ENCODE measurements at places on chromosomes 2 and 18. TPM values are rescaled to one million over a fixed set of nuclear protein-coding genes. Genes with fewer than 3 reads are reported as not detected.

The AUP1 gene
- total RNA-seq, result 83.1 TPM

The ASB18 gene
- not detected for total RNA-seq

The CHRNA1 gene
- total RNA-seq, result not detected

The LONRF2 gene
- total RNA-seq, result 2.5 TPM

DNA sequence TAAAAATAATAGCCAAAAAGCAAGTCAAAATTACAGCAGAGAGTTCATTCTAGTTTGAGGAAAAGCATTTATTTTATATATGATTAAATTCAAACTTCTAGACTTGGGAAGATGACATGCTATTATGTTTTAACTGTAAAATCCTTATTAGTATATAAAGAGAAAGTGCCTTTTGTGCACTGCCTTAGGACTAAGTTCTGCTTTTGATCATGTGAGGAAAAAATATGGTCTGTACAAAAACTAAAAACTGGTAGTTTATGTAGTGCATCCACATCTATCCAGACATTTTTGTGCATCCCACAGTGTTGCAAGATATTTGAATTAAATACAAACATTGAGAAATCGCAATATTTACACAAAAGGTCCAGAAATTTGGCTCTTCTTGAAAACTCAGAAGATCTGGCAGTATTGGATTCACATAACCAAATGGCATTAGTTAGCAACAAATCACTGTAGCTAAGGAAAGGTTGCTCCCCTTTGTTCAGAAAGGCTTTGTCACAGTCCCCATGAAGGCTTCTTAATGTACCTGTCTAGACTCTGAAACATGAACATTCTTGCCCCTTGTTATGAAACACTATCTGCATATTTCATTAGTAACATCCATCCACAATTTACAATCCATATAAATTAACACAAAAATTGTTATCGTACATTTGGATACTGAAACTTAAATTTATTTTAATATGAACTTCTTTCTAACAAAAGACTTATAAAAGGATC, 2.2 kb downstream of the MMADHC start:
- H3K27me3 ChIP-seq, result no peaks in the 10 kb centered on the region
- peaks cover 23% of the 10 kb centered on the region for H3K4me1 ChIP-seq
- no peak overlapping the region for H3K27ac ChIP-seq
- no peak for DNase-seq
- H3K36me3 ChIP-seq, result peaks cover 26% of the 10 kb centered on the region

- H3K27me3 ChIP-seq, result no peaks in the 10 kb centered on the region
- no peak overlapping the region for H3K4me3 ChIP-seq
- no peaks in the 10 kb centered on the region for H3K36me3 ChIP-seq
- H3K4me1 ChIP-seq, result no peaks in the 10 kb centered on the region
- H3K27ac ChIP-seq, result no peak overlapping the region
- DNase-seq, result no peak
Observed at GRCh38 chr2:17272652-17273525, 245.4 kb downstream of the RAD51AP2 start.

- H3K4me1 ChIP-seq, result no peaks in the 10 kb centered on the region
- no peak overlapping the region for H3K27ac ChIP-seq
- no peaks in the 10 kb centered on the region for H3K36me3 ChIP-seq
- no peaks in the 10 kb centered on the region for H3K27me3 ChIP-seq
Observed at GRCh38 chr18:25590456-25590855, 238.5 kb upstream of the ZNF521 start.

- no peak for DNase-seq
- H3K27ac ChIP-seq, result no peak overlapping the region
- H3K4me3 ChIP-seq, result no peak overlapping the region
- H3K4me1 ChIP-seq, result no peaks in the 10 kb centered on the region
- no peaks in the 10 kb centered on the region for H3K36me3 ChIP-seq
Observed at GRCh38 chr2:120881981-120882788, 146.5 kb downstream of the GLI2 start.

GRCh38 chr2:163637871-163638270, 97.9 kb downstream of the FIGN start:
- no peak for DNase-seq
- no peak overlapping the region for H3K27ac ChIP-seq
- no peaks in the 10 kb centered on the region for H3K36me3 ChIP-seq
- no peak overlapping the region for H3K4me3 ChIP-seq

DNA sequence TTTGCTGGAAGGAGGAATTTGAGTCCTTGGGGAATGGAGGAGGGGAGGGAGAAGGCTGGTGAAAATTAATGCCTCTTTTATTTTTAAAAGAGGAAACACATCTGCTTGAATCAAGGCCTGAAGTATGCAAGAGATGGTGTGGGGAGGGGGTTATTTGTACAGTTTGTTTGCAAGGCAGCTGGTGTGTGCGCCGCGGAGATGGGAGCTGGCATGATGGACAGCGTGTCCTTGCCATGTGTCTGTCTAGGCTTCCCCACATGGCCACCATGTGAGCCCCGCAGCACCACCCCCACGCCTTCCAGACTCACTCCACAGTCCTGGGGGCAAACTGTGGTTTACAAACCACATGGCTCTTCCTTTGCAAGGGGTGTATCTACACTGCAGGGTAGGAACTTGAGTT, 154.8 kb upstream of the APCDD1 start:
- H3K27ac ChIP-seq, result no peak overlapping the region
- no peak for DNase-seq
- no peaks in the 10 kb centered on the region for H3K4me1 ChIP-seq
- no peaks in the 10 kb centered on the region for H3K27me3 ChIP-seq
- no peaks in the 10 kb centered on the region for H3K36me3 ChIP-seq

GRCh38 chr2:2291500-2292260, 39.4 kb downstream of the MYT1L start:
- H3K27ac ChIP-seq, result no peak overlapping the region
- H3K4me3 ChIP-seq, result no peak overlapping the region
- H3K36me3 ChIP-seq, result no peaks in the 10 kb centered on the region
- no peaks in the 10 kb centered on the region for H3K27me3 ChIP-seq
- DNase-seq, result no peak
- H3K4me1 ChIP-seq, result no peaks in the 10 kb centered on the region

- no peaks in the 10 kb centered on the region for H3K4me1 ChIP-seq
- no peak overlapping the region for H3K4me3 ChIP-seq
- H3K27me3 ChIP-seq, result no peaks in the 10 kb centered on the region
Observed at GRCh38 chr2:151198645-151199044, 63.0 kb downstream of the RBM43 start.

- DNase-seq, result no peak
- no peaks in the 10 kb centered on the region for H3K27me3 ChIP-seq
- H3K36me3 ChIP-seq, result no peaks in the 10 kb centered on the region
- H3K4me1 ChIP-seq, result no peaks in the 10 kb centered on the region
- no peak overlapping the region for H3K4me3 ChIP-seq
- H3K27ac ChIP-seq, result no peak overlapping the region
Observed at GRCh38 chr2:212037062-212037461, 501.5 kb downstream of the ERBB4 start.
